ENCODE measurements at places on chromosomes 6 and 20.

DNA sequence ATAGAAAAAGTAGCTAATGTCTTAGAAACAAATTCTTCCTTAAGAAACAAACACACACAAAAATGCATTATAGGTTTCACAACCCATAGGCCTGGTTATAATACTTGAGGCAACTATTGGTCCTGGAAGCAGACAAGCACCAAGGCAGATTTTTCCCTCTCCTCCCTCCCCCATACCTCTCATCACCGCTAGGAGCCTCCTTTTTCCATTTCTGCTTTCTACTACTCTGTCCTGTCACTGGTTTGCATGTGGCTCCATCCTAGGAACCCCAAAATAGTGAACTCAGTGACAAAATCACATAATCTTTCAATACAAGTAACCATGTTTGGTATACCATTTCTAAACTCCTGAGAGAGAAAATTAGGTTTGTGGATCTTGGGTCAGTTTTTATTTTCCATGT lies 66.1 kb downstream of the HMGCLL1 start:
- DNase-seq = no peak

GRCh38 chr6:52157301-52157941 lies 28.8 kb upstream of the IL17A start:
- DNase-seq = peak; percentile 50

DNA sequence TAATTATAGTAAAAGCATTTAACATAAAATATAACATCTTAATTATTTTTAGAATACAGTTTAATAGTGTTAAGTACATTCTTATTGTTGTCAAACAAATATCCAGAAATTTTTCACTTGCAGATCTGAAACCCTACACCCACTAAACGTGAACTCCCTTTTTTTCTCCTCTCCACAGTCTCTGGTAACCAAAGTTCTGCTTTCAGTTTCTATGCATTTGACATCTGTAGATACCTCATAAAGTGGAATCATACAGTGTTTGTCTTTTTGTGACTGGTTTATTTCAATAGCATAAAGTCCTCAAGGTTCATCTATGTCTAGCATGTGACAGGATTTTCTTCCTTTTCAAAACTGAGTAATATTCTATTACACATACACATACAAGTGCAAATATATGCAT lies 286.3 kb downstream of the BTBD3 start:
- no peak for DNase-seq

GRCh38 chr6:118218156-118218555 lies 311.1 kb downstream of the SLC35F1 start:
- DNase-seq = no peak

DNA sequence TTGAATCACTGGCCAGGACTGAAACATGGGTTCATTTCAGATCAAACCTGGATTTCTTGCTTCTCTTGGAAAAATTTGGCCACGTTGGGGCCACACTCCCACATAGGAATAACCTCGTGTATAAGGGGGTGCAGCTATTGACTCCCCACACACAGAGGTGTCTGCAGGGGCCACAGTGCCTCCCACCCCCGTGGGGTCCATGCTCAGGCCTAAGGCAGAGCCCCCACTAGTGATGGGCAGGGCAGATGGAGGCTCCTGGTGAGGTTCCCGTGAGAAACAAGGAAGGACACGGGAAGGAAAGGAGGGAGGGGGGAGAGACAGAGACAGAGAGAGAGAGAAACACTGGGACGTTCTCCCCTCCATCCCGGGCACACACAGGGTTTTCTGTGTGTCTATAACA lies 230.5 kb downstream of the ERMARD start:
- DNase-seq = no peak

GRCh38 chr20:24798930-24799705 lies 150.0 kb upstream of the CST7 start:
- no peak for DNase-seq

GRCh38 chr6:72850040-72850439 lies 228.2 kb downstream of the KCNQ5 start:
- no peak for DNase-seq

DNA sequence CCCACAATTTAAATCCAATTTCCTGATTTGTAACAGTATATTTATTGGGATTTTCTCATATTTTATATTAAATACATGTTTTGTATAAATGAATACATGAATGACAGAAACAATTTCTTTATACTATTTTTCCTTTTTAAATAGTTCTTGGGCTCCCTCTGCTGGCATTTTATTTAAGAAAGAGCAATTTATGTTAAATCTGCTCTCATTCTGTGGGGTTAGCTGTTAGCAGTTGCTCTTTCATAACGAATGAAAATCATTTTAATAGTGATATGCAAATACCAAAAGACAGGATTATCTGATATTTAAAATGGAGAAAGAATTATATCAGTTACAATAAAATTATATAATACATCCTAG lies 118.3 kb downstream of the RALGAPA2 start:
- no peak for DNase-seq

DNA sequence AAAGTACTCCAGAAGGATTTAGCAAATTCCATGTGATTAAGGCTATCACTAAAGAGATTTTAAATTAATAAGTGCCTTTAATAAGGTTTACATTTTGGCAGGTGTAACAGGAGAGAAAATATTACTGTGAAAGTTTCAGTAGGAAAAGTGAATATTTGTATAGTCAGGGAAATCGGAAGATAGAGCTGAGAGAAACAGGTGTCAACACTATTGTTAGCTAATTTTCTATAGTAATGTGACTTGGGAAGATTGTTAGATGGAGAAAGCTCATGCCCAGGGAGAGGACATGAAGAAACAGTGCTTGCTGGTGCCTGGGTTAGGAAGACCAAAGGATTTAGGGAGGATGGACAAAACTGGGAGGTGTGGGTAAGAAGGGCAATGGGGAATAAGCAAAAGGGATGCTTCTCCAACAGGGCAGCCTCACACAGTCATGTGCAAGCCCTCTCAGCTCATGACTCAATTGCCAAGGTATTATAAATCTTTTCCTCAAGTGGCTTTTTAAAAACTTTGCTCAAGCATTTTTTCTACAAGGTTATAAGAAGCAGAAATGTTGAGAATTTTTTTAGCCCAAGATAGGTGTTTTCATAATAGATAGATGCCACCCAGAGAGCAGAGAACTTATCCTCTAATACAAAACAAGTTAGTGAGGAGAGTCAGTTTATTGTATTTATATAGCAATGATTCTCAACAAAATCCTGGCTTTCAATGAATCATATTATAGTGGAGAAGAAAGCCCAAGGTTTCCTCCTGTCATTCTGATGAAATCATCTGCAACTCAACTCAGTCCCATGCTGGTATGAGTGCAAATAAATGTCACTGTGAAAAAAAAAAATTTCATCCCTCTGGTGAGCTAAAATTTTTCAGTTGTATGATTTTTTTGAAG lies 325.2 kb upstream of the NT5E start:
- no peak for DNase-seq

DNA sequence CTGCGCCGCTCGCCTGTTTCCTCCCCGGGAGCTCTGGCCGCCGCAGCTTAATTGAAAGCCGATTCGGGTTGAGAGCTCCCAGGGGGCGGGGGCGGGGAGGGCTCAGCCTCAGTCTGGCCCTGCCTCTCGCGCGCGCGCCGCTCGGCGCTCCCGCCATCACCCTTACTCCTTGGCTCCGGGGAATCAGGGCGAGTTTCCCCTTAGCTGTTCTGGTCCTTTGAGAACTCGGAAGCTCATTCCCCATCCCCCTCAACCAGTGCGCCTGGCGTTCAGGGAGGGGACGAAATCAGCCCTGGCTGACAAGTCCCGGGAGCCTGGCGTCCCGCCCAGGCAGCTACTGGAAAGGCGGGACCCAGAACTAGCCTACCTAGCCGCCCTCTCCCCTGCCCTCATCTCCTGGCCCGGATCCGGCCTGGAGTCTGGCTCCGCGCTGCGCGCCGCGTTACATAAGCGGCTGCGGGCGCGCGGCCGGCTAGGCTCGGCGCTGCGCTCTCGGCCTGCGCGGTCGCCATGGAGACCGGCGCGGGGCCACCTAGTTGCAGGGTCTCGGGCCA lies 2.8 kb downstream of the SLC12A5 start:
- DNase-seq = no peak

DNA sequence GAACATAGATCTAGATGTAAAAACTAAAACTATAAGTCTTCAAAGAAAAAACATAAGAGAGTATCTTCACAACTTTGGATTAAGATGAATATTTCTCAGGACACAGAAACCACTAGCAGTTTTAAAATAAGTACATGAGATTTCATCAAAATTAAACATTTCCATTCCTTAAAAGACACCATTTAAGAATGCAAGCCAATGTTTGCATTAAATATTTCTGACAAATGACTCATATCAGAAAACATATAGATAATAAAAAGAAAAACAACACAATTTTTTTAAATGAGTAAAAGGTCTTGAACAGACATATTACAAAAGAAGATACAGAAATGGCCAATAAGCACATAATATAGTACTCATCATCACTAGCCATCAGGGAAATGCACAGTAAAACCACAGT lies 59.7 kb downstream of the COL21A1 start:
- no peak for DNase-seq

GRCh38 chr20:31695849-31696804 lies 26.5 kb downstream of the BCL2L1 start:
- DNase-seq = no peak
